NCI-H2081 treated with DMSO at 0.1 percent for 48 hours (cell line): ENCODE measurements at places on chromosomes 5 and 9.
A peak's percentile ranks its signal among the peaks of the same experiment; 100 is the strongest.

GRCh38 chr5:176185133-176185733, 53.0 kb upstream of the SIMC1 start:
- DNase-seq: no peak

- no peak for DNase-seq
Observed at GRCh38 chr5:33807771-33808170, 84.0 kb downstream of the ADAMTS12 start.

GRCh38 chr9:109887079-109887478, 107.1 kb downstream of the PALM2AKAP2 start:
- no peak for DNase-seq

GRCh38 chr9:93111371-93112115, 15.5 kb downstream of the CARD19 start:
- DNase-seq: no peak

DNA sequence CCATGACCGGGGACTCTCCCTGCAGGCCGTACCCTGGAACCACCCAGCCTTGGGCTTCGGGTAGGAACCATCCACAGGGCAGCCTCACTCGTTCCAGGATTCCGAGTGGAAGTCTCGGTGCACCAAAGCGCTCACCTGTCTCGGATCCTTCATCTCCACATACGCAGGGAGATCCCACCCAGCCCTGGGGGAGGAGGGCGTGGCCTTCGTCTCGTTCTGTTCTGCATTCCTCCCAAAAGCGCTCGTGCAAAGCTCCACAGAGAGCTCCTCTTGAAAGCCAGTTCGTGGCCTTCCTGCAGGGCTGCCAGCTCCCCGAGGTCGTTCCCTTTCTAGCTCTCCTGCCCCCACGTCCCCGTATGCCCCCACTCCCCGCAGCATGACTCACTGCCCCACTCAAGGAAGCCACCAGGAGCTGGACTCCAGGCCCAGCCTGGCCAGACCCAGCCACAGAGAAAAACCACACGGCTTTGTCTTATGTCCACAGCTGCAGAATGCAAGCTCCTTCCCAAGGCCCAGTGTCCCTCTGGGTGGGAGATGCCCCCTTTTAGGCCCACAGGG, 65.0 kb upstream of the SARDH start:
- DNase-seq: no peak

DNA sequence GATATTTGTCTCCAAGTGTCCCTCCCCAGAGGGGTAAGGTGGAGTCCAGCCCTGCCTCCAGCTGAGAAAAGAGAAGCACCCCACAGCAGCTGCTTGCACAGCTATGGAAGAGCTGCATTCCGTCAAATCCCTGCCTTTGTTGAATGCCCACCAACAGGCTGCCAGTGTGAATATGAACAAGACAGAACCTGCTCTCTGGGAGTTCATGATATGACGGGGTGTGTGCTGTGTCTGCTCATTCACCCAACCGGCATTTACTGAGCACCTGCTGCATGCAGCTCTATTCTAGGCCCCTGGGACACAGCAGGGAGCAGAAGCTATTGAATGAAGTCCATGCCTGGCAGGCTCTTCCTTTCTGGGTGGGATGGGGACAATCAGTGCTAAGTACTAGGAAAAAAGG, 238.8 kb downstream of the GADD45G start:
- DNase-seq: no peak

DNA sequence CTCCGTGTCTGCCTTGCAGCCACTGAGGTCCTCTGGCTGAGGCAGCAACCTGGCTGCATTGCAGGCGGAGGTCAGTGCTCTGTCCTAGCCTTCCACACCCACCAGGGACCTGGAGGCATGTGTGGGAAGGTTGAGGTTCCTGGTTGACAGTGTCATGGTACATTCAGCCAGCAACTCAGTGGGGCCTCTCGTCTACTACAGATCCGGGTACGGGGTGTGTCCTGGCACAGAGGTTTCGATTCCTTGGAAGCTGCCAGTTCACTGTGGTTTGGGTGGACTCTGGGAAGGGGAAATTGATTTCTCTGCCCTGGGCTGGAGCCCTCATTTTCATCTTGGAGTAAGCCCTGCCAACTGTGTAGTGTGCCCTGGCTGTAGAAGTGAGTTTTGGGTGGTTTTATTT, 45.1 kb downstream of the PDE8B start:
- no peak for DNase-seq

- no peak for DNase-seq
Observed at GRCh38 chr9:112699230-112699629, 18.7 kb downstream of the INIP start.

DNA sequence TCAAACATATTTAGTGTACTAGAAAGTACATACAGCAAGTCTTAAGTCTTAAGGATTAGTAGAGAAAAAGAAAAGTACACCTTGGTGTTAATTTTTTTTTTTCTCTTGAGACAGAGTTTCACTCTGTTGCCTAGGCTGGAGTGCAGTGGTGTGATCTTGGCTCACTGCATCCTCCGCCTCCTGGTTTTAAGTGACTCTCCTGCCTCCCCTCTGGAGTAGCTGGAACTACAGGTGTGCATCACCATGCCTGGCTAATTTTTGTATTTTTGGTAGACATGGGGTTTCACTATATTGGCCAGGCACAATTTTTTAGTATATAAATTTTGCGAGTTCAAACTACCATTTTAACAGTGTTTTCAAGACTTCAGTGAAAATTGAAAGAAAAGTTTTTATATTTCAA, 1941.1 kb upstream of the CDH6 start:
- no peak for DNase-seq

- DNase-seq: no peak
Observed at GRCh38 chr5:170848033-170848432, 13.8 kb upstream of the RANBP17 start.

- DNase-seq: no peak
Observed at GRCh38 chr5:39783756-39784421, 359.1 kb upstream of the DAB2 start.

- DNase-seq: no peak
Observed at GRCh38 chr5:99058466-99058865, 129.7 kb upstream of the CHD1 start.

- DNase-seq: no peak
Observed at GRCh38 chr5:178341091-178341850, 108.7 kb upstream of the PHYKPL start.

- DNase-seq: peak; percentile 46
Observed at GRCh38 chr5:21817668-21818369, 1035.3 kb downstream of the CDH12 start.

GRCh38 chr5:55324006-55324405, 16.2 kb downstream of the MTREX start:
- DNase-seq: no peak

- no peak for DNase-seq
Observed at GRCh38 chr5:171659896-171660295, 125.7 kb upstream of the SMIM23 start.

DNA sequence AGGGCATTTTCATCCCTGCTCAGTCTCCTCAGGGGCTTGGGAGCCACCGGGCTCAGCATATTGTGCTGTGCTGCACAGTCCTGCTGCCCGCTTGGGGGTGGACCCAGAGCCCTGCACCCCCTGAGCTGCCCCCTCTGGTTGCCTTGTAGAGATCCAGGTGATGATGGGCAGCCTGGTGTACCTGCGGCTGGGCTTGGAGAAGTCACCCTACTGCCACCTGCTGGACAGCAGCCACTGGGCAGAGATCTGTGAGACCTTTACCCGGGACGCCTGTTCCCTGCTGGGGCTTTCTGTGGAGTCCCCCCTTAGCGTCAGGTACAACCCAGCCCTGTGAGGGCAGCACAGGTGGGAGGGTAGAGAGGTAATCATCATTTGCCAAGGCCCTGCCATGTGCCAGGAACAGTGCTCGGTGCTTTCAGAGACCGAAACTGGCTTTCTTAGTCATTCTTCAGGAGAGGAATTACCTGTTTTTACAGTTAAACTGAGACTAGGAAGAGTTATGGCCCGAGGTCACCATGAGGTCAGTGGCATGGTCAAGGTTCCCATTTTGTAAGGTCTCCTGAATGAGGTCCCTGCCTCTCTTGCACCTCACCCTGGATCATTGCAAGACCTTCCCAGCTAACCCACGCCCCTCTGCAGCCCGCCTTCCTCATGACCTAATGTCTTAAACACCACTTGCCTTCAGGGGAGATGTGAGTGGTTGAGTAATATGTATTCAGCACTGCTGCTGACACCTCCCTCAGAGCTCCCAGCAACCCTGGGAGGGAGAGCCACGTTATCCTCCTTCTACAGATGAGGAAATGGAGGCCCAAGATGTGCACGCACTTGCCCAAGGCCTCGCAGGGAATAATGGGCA, 7.5 kb downstream of the NHP2 start:
- DNase-seq: no peak

DNA sequence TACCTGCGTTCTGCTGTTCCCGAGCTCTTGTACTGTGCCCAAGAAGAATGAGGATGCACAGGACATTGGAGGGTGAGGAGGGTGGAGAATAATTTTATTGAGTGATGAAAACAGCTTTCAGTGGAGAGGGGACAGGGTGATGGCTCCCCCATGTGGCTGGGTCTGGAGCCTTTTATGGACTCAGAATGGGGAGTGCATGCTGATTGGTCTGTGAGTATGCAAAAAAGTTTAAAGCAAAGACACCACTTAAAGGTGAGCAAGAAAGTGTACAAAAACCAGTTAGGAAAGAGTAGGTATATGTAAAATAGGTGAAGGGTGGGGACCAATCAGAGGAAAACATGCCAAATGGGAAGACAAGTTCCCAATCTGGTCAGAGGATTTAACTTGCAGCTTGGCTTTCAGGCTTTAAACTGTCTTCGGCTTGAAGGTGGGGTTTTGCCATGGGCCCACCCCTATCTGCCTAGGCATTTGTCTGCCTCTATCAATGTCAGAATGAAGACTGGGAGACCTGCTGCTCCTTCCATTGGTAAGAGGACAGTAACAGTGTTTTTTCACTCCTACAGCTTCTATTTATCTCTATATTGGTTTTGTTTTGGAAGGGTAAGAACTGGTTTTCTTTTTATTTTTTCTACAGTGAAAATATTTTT, 118.0 kb upstream of the RAI14 start:
- DNase-seq: no peak

DNA sequence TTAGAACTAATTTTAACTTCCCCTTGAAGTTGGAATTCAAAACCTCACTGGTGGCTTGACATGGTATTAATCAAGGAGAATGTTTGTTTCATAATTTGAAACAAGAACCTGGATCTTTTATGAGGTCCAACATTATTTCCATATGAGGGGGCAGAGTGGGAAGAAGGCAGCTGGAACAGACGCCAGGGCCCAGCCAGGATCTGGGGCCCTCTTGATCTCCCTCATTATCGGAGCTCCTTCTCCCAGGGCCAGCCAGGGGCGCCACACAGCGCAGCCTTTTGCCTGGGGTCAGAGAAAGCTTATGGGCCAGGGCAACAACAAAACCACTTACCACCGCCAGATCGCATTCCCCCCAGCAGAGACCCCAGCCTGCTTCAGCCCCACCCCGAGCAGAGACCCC, 27.1 kb upstream of the NKD2 start:
- DNase-seq: no peak

- no peak for DNase-seq
Observed at GRCh38 chr9:95505072-95505716, 11.6 kb downstream of the PTCH1 start.

- no peak for DNase-seq
Observed at GRCh38 chr5:71481441-71481840, 26.0 kb downstream of the BDP1 start.

GRCh38 chr9:130607640-130608420, 28.5 kb downstream of the FUBP3 start:
- DNase-seq: no peak

DNA sequence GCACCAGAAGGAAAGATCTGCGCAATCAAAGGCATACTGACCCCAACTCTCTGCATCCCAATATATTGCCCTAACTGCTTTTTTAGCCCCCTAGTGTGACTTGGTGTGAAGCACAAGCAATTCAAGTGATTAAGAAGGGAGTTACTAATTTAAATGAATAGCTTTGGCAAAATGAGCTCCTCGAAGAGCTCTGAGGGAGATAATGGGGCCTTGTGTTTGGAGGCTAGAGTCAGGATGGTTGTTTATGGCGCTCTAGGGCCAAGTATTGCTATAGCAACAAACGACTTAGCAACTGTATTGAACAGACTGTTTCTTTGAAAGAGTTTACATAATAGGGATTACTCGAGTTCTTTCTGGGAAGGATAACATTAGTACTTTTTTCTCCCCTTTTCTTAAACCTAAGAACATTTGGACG, 11.5 kb upstream of the C5orf58 start:
- no peak for DNase-seq

- no peak for DNase-seq
Observed at GRCh38 chr9:93918061-93918460, 37.1 kb downstream of the BARX1 start.

- no peak for DNase-seq
Observed at GRCh38 chr5:66354422-66354821, 210.3 kb downstream of the SREK1 start.

GRCh38 chr9:93665637-93666438, 89.5 kb downstream of the PHF2 start:
- DNase-seq: no peak

- no peak for DNase-seq
Observed at GRCh38 chr5:143147902-143148301, 255.6 kb downstream of the NR3C1 start.

DNA sequence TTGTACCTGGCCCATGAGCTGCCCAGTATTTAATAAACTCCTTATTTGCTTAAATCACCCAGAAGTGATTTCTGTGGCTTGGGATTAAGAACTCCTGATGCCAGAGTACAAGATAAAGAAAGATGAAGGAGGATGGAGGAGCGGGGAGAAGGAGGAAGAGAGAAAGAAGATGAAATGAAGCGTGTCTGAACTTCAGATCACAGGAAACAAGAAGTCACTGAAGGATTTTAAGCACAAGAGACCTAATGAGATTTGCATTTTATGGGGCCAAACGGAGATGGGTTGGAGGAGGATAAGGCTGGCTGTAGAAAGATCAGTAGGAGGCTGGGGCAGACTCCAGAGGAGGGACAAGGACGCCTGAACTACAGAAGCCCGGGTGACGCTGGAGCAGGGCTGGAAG, 3.1 kb downstream of the EIF4E1B start:
- no peak for DNase-seq
